Left lung (tissue), 14 donors: ENCODE measurements at places on chromosomes 2 and 18. TPM values are rescaled to one million over a fixed set of nuclear protein-coding genes. Genes with fewer than 3 reads are reported as not detected.

Gene PPM1B
- 59.3 TPM for polyA plus RNA-seq

Gene L3MBTL4
- polyA plus RNA-seq = 6.7 TPM

Gene TRABD2A
- polyA plus RNA-seq = 23.8 TPM

Gene CFAP65
- polyA plus RNA-seq = 2.9 TPM

Gene TLX2
- not detected for polyA plus RNA-seq

Gene DNAJC5G
- 0.32 TPM for polyA plus RNA-seq

Gene WDFY1
- polyA plus RNA-seq = 71.5 TPM

Gene COPS7B
- 68.8 TPM for polyA plus RNA-seq

Gene SOX11
- polyA plus RNA-seq = 45.3 TPM

Gene GNLY
- 2.1 TPM for polyA plus RNA-seq

Gene DOK1
- polyA plus RNA-seq = 8.7 TPM

Gene HTR2B
- polyA plus RNA-seq = 0.52 TPM

Gene FAM161A
- polyA plus RNA-seq = 26.3 TPM

Gene FBXO48
- polyA plus RNA-seq = 3.0 TPM

Gene FSHR
- polyA plus RNA-seq = not detected

Gene GMCL1
- polyA plus RNA-seq = 25.9 TPM

Gene TMEM169
- 1.1 TPM for polyA plus RNA-seq

Gene SPATA3
- not detected for polyA plus RNA-seq

Gene C18orf32
- polyA plus RNA-seq = 24.7 TPM

Gene RAB31
- polyA plus RNA-seq = 41.6 TPM

Gene NEU2
- polyA plus RNA-seq = not detected

Gene DLX1
- polyA plus RNA-seq = 0.11 TPM

Gene CD8A
- 0.53 TPM for polyA plus RNA-seq

Gene CREB1
- 83.0 TPM for polyA plus RNA-seq

Gene SERPINB10
- 0.48 TPM for polyA plus RNA-seq

Gene PRSS56
- not detected for polyA plus RNA-seq

Gene EGR4
- polyA plus RNA-seq = not detected

Gene POTEJ
- polyA plus RNA-seq = 0.06 TPM

Gene NAB1
- 85.3 TPM for polyA plus RNA-seq

Gene ALPP
- polyA plus RNA-seq = not detected

Gene CGREF1
- polyA plus RNA-seq = 0.41 TPM

Gene LBX2
- polyA plus RNA-seq = 0.32 TPM

Gene POLR1B
- polyA plus RNA-seq = 22.5 TPM

Gene GALNT5
- polyA plus RNA-seq = 6.3 TPM

Gene MLPH
- 2.3 TPM for polyA plus RNA-seq

Gene SFT2D3
- polyA plus RNA-seq = 1.00 TPM

Gene GREB1
- 11.5 TPM for polyA plus RNA-seq
